Epithelial cell of alveolus of lung (primary cell): ENCODE measurements at places on chromosomes 5 and 9. TPM values are rescaled to one million over a fixed set of nuclear protein-coding genes. Genes with fewer than 3 reads are reported as not detected.

Gene ADRA1B
- 1.1 and 2.2 TPM in 2 replicates for total RNA-seq

Gene PCDHB9
- total RNA-seq = 0.08 TPM in 1 of 2 replicates, not detected in the other

Gene IFNK
- not detected in 2 replicates for total RNA-seq

Gene POU5F2
- total RNA-seq = 0.13 and 0.64 TPM in 2 replicates

Gene PLAC8L1
- total RNA-seq = not detected in 2 replicates

Gene FBLL1
- total RNA-seq = 0.26 TPM in 1 of 2 replicates, not detected in the other

Gene GPX8
- total RNA-seq = 114 and 119 TPM in 2 replicates

Gene TMEM250
- total RNA-seq = 30.8 and 37.5 TPM in 2 replicates

Gene ANKRA2
- 18.5 and 21.9 TPM in 2 replicates for total RNA-seq

Gene FANCC
- 5.3 and 11.6 TPM in 2 replicates for total RNA-seq

Gene ZNG1F
- 0.96 and 2.3 TPM in 2 replicates for total RNA-seq

Gene GKAP1
- total RNA-seq = 0.39 and 3.9 TPM in 2 replicates

Gene PCDHB3
- total RNA-seq = 0.13 and 0.16 TPM in 2 replicates

Gene TTC33
- total RNA-seq = 13.0 and 13.7 TPM in 2 replicates

Gene FGF10
- 0.13 and 40.6 TPM in 2 replicates for total RNA-seq

Gene CCNJL
- 3.9 and 4.4 TPM in 2 replicates for total RNA-seq

Gene MSX2
- total RNA-seq = 3.7 and 5.2 TPM in 2 replicates

Gene LECT2
- not detected in 2 replicates for total RNA-seq
